ENCODE measurements at places on chromosomes 2 and 18.

GRCh38 chr2:186724736-186725135 lies 30.9 kb downstream of the FAM171B start:
- DNase-seq = no peak

GRCh38 chr2:69704446-69704845 lies 37.5 kb upstream of the ANXA4 start:
- no peak for DNase-seq

DNA sequence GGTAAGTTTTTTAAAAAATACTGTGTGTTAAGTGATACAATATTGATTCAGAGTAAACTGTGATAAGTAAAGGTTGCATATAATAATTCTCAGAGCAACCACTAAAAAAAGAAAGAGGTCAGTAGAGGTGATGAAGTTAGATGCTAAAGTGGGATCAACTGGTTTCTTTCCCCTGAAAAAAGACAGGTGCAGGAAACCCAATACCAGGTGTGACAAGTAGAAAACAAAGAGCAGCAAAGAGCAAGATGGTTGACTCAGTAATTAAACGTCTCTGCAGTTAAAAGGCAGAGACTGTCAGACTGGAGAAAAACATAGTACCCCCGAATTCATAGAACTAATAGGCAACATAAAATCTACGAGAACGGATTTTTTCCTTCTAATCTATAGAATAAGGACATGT lies 128.3 kb downstream of the ATP9B start:
- DNase-seq = no peak

DNA sequence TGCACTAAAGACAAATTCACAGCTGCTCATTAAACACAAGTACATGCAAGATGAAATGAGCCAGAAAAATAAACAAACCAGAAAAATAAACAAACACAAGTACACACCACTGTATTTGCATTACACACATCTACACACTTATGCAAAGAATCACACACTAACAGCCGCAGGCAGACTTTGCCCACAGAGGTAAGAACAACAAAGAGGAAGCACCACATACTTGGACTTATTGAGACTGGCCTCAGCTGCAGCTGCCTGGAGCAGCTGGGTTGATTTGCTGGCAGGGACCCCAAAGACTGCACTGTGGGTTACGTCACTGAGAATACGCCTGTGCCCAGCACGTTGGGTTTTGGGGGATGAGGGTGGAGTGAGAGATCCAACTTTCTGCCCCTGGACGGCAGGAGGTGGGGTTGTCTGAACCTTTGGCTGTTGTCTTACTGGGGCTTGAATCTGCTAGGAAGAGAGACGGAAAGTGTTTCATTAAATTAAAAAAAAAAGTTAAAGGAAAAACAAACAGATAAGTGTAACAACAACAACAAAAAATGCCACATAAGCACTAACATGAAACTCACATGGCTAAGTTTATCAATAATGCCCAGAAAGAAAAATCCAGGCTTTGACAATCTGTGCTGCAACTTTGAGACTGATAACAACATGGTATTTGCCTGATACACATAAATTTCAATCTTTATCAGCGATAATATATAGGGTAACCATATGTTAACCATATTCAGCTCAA lies 71.9 kb upstream of the NFU1 start:
- DNase-seq = no peak

- DNase-seq = no peak
Observed at GRCh38 chr2:173008786-173009185, 66.9 kb upstream of the MAP3K20 start.

- no peak for DNase-seq
Observed at GRCh38 chr18:7839548-7839947, 272.4 kb downstream of the PTPRM start.

- DNase-seq = no peak
Observed at GRCh38 chr2:182506606-182507005, 79.8 kb upstream of the PDE1A start.

GRCh38 chr2:46545015-46545839 lies 65.9 kb downstream of the TMEM247 start:
- DNase-seq = no peak

- no peak for DNase-seq
Observed at GRCh38 chr2:128495996-128496547, 177.4 kb upstream of the HS6ST1 start.

- DNase-seq = no peak
Observed at GRCh38 chr18:74524097-74524496, 10.2 kb upstream of the CNDP1 start.

DNA sequence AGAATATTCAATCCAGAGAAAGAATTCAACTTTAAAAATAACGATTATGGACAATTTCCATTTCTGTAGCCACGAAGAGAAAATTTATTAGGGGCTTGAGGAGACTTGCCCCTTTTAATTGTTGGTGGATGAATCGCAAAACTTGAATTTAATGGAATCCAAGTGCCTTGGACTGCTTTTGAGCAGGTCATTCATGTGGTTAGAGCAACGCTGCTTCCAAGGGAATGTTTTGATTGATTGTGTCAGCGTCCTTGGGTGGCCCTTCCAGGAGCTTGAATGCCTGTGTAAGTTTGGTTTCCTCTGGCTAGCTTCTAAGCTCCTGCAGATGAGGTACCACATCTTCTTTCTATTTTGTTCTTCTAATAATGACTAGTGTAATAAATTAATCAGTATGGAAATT lies 213.4 kb downstream of the LTBP1 start:
- DNase-seq = no peak

DNA sequence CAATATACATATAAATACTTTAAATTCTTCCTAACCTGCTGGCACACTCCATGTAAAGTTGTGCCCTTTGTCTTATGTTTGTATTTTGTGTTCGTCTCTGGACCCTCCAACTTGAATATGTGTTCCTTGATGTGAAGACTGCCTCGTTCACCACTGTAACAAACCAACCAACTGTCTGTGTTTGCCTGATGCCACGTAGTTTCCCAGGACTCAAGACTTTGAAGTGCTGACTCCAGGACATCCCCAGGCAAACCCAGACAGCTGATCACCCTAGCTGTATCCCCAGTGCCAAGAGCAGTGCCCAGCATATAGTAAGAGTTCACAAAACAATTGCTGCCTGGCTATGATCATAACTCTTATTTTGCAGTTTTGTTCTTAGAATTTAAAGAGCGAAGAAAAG lies 15.5 kb upstream of the CD226 start:
- no peak for DNase-seq

GRCh38 chr2:167388901-167389300 lies 500.6 kb downstream of the XIRP2 start:
- DNase-seq = no peak

DNA sequence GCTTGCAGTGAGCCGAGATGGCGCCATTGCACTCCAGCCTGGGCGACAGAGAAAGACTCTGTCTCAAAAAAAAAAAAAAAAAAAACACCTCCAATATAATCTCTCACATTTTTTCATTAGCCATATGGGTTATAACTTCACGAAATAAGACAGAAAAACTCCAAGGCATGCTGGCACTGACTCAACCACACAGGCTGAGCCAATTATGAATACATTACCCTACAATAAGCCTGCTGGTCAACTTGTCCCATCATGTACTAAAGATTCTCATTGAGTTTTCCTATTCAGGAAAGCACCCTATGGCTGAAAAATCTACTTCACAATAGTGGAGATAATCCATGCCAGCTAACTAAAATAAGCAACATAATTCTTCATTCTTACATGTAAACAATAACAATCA lies 12.8 kb upstream of the MAP3K20 start:
- no peak for DNase-seq

GRCh38 chr2:112949456-112949855 lies 28.4 kb upstream of the IL36G start:
- DNase-seq = no peak

DNA sequence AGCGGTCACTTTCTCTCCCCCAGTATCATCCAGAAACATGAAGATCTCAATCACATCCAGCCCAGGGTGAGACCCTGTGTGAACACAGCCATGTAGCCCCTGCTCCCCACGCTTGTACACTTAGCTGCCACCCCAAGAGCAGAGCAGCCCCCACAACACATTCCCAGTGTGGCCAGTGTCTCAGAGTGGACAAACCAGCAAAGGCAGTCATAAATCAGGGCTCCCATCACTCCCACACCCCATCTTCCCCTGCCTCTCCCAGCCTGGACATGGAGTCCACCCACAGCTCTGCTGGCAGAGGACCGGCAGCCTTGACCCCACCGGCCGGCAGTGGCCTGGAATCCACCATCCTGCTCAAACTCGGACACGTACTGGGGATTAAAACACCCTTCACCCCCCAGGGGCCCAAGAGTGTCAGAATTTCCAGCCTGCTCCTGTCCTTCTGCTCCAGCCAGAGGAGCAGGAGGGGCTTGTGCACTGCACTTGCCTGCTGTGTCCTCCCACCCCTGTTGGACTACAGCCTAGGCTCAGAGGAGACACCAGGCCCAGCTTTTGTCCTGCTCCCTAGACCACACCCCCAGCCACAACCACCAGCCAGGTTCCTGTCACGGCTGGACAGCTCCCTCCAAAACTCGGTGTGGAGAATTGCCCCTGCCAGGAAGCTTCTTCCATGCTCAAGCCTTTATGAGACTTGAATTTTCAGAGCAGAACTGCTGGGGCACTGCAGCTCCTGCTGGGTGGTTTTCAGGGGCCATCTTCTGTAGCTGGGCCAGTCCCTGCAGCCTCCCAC lies 206.1 kb downstream of the SMAD2 start:
- no peak for DNase-seq

- DNase-seq = no peak
Observed at GRCh38 chr2:171225302-171225980, 64.7 kb upstream of the TLK1 start.

- no peak for DNase-seq
Observed at GRCh38 chr18:47577520-47577919, 326.1 kb upstream of the SKOR2 start.

- no peak for DNase-seq
Observed at GRCh38 chr18:56233595-56233994, 404.8 kb downstream of the TXNL1 start.

GRCh38 chr18:74360852-74361655 lies 45.4 kb downstream of the C18orf63 start:
- DNase-seq = no peak

GRCh38 chr2:113818382-113818951 lies 62.0 kb upstream of the SLC35F5 start:
- DNase-seq = no peak

DNA sequence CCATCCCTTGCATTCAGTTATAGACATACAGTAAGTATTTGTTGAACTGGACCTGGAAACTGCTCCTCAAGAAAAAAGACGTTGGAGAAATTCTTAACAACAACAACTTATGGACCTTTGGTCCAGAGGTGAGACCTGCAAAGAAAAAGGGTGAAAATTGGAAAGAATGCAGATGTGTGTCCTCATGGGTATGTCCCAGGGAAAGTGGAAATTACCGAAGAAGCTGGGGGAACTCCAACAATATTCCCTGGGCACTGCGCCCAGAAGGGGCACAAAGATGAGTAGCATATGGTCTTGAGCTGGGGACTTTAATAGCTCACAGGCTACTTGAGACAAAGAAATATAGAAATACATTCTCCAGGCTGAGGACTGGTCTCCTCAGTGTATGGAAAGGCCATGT lies 35.5 kb upstream of the YWHAQ start:
- no peak for DNase-seq

DNA sequence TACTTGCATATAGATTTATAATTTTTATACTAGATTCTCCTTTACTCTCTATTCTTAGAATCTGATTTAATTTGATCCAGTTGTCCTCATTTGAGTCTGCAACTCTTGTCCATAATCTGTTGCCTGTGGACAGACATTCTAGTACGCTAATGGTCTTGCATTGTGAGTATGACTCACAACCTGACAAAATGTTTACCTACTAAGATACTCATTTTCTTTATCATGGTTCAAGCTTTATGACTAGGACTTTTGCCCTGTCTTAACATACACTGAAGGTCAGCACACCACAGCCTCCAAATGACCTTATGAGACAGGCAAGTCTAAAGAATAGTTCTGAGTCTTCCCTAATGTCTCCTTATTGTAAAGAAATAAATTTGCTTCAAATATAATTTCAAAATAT lies 142.3 kb upstream of the CDH7 start:
- no peak for DNase-seq

- DNase-seq = no peak
Observed at GRCh38 chr2:120979921-120980320, 244.3 kb downstream of the GLI2 start.

- DNase-seq = no peak
Observed at GRCh38 chr2:167607731-167608130, 639.7 kb downstream of the STK39 start.

- no peak for DNase-seq
Observed at GRCh38 chr18:60100778-60101177, 201.0 kb downstream of the PMAIP1 start.

DNA sequence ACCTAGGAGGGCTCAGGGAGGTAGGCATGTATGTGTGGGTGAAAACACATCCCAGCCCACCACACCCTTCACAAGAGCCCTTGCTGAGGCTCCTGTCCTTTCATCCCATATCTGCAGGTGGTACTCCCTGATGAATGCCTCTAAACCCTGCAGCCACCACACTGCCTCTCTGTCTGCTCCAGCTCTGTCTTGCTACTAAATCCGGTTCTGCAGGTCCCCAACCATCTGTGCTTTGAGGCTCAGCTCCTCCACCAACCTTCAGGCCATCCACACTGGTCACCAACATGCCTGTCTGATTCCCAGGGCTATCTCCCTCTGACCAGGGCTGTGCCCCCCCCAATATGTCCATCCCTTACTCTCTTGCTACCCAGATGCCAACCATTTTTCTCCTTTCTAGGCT lies 92.7 kb downstream of the BIN1 start:
- no peak for DNase-seq

- no peak for DNase-seq
Observed at GRCh38 chr2:207091928-207092327, 73.8 kb downstream of the KLF7 start.

GRCh38 chr2:222969491-222969890 lies 82.5 kb upstream of the KCNE4 start:
- no peak for DNase-seq

DNA sequence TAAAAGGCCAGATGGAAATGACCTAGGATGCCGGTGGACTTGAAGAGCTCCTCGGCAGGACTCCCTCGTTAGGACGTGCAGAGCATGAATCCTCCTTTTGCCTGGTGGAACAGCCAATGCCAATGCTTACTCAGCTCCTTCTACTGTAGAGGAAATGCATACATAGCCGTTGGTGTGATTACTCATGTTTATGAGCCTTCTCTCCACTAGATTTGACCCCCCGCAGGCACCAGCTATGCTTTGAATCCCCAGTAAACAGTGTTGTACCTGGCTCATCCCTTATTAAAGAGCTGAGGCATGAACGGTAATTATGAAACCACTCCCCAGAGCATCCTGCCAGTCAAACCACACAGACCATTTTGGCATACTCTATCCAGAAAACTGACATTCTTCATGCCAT lies 172.8 kb downstream of the ANTXR1 start:
- DNase-seq = no peak

DNA sequence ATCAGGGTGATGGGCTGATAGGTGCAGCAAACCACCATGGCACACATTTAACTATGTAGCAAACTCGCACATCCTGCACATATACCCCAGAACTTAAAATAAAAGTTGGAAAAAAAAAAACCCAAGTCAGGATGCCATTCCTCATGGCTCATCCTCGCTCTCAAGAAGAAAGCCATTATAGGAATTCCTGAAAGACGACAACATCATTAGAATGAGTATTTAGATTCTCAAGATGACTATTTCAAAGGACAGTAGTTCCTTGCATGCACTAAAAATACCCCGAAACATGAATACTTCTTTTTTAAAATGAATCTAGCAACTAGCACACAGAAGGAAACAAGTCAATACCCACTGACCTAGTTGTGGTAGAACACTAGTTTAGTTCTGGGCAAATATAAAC lies 285.8 kb upstream of the REV1 start:
- no peak for DNase-seq

GRCh38 chr2:74290066-74290465 lies 53.1 kb downstream of the SLC4A5 start:
- no peak for DNase-seq

GRCh38 chr2:8679827-8680731 lies 1.8 kb upstream of the ID2 start:
- no peak for DNase-seq
